AG08395 (cell line): ENCODE measurements at places on chromosomes 2 and 18.

DNA sequence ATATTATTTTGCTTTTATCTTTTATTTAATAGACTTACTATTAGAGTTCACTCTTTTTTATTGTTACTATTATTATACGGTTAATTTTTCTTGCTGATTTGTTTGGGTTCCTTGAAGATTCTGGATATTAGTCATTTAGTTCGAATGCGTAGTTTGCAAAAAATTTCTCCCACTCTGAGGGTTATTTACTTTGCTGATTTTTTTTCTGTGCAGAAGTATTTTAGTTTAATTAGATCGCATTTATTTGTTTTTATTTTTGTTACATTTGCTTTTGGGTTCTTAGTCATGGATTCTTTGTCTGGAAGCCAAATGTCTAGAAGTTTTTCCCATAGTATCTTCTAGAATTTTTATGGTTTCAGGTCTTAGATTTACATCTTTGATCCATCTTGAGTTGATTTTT lies 585.2 kb downstream of the CPS1 start:
- no peak for DNase-seq

- no peak for DNase-seq
Observed at GRCh38 chr2:60957643-60958042, 59.9 kb upstream of the PEX13 start.

DNA sequence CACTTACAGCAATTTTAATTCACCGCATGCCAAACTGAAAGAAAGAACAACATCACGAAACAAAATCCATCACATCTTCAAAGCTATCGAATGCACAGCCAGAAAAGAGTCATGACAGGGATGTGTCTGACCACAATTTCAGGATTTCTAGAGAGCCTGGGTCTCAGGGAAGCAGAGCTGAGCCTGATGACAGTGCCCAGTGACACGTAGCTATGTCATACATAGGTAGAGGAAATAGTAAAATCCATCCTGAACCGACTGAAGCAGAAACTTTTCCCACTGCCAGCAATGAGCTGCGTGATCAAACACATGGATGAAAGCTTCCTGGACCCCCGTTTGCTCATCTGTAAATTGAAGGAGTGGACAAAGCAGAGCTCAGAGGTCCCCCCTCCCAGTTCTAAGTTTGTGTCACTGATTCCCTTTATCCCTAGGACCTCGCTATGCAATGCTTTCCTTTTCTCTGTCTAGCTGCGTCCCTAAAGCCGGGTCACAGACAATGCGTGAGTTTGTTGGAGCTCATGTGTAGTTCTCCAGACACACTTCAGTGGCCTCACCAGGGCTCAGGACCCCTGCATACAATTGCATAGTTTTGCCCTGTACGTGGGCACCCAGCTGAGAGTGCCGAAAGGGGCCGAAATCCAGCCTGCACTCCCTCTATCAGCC lies 37.6 kb downstream of the CCBE1 start:
- peak; percentile 49 for DNase-seq

GRCh38 chr2:234996069-234996940 lies 44.5 kb downstream of the SH3BP4 start:
- DNase-seq: peak; percentile 77

- no peak for DNase-seq
Observed at GRCh38 chr18:48405978-48406377, 3.2 kb downstream of the ZBTB7C start.

GRCh38 chr2:85222792-85223191 lies 89.6 kb downstream of the TCF7L1 start:
- no peak for DNase-seq

DNA sequence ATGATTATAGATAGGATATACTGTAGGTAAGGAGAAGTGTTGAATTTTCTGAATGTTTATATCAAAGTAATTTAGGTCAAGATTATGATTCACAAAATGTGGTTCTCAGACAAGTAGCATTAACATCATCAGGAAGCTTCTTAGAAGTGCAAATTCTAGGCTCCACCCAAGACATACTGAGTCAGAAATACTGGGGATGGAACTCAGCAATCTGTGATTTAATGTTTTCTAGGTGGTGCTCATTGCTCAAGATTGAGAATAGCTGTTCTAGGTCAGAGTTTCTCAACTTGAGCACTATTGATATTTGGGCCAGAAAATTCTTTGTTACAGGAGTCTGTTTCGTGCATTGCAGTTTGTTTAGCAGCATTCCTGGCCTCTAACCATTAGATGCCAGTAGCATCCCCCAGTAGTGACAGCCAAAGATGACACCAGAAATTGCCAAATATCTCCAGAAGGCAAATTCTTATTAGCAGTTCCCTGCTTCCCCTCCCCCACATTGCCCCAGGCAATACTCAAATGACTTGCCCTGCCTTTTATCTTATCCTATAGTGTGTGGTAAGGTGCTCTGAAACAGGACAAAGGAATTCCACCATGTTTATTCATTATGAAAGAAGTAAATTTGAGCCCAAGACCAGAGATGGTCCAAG lies 1001.2 kb downstream of the DPP10 start:
- DNase-seq: no peak

- DNase-seq: no peak
Observed at GRCh38 chr2:65934992-65935629, 499.8 kb upstream of the MEIS1 start.

GRCh38 chr2:178275600-178275999 lies 81.3 kb downstream of the OSBPL6 start:
- DNase-seq: no peak

GRCh38 chr2:9142551-9143263 lies 63.9 kb upstream of the ASAP2 start:
- DNase-seq: peak; percentile 92

GRCh38 chr2:211451642-211452041 lies 895.2 kb downstream of the CPS1 start:
- DNase-seq: no peak

- no peak for DNase-seq
Observed at GRCh38 chr2:227942965-227943364, 71.5 kb downstream of the DAW1 start.

GRCh38 chr18:58716060-58716756 lies 44.9 kb downstream of the MALT1 start:
- no peak for DNase-seq

- no peak for DNase-seq
Observed at GRCh38 chr2:184125867-184126266, 472.5 kb upstream of the ZNF804A start.

DNA sequence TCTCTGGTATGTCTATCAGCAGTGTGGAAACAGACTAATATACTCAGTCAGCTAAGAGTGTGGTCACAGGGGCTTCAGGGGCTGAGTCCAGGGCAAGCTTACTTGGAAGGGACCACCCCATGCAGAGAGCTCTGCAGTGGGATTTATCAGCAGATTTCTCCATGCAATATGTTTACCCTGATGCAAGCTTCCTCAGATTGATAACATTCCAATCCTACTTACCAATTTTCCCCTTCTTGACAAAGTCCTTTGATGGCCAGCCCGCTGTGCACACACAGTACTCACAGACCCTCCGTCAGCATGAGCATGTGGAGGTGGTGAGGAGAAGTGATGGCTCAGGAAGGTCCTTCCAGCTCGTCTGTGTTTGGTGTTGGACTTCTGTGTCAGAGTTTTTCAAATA lies 51.8 kb downstream of the SH3RF3 start:
- no peak for DNase-seq

GRCh38 chr18:33918571-33918970 lies 306.1 kb downstream of the NOL4 start:
- no peak for DNase-seq

DNA sequence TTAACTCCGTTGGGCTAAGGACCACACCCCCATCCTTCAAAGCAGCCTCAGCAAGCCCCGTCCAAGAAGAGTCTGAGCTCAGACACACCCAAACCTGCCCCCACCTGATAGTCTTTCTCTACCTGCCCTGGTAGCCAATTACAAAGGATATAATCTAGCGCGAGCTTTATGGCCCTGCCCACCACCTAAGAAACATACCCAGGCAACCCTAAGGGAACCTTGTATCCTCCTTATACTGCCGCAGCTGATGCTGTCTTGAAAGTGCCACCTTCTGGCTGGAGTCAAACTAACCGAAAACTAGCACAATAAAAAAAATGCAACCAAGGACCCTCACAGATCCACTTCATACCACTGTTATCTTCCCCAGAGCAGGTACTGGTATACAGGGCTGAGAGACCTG lies 628.3 kb upstream of the REG3G start:
- no peak for DNase-seq

- no peak for DNase-seq
Observed at GRCh38 chr2:208034503-208035140, 9.3 kb upstream of the PLEKHM3 start.

GRCh38 chr2:134002391-134002790 lies 251.5 kb upstream of the MGAT5 start:
- no peak for DNase-seq

- no peak for DNase-seq
Observed at GRCh38 chr2:219325657-219326315, 6.8 kb downstream of the RESP18 start.

DNA sequence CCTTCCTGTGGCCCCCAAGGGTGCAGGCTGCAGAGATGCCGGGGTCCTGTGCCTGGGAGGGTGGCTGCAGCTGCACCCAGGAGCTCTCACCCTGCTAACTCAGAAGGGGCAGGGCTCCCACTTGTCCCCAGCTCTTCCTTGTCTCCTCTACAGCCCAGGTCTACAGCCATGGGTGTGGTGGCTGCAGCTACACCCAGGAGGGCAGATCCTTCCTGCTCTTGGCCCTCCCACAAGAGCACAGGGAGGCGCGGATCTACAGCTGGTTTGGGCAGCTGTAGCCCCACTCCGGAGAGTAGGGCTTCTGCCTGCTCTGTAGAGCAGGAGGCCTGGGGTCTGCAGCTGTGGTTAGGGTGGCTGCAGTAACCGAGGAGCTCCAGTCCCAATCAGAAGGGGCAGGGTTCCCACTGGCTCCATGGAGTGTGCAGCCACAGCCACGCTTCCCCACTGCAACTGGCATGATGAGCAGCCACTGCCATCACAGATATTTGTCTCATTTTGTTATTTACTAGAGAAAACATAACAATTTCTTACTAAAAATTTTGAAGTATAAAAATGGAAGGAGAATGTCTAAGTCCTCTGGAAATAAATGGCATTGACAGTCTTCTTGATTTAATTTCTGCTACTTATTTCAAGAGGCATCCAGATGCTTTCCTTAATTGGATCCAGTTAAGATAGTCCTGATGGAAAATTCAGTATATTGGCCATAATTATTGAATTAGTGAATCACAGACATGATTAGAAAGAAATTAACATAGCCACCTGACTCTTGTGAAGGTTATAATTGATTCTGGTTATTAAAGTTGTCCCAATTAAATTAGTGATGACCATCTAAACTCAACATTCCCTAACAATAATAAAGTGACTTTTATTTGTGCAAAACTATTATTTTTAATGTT lies 233.6 kb downstream of the KCNE4 start:
- DNase-seq: no peak

DNA sequence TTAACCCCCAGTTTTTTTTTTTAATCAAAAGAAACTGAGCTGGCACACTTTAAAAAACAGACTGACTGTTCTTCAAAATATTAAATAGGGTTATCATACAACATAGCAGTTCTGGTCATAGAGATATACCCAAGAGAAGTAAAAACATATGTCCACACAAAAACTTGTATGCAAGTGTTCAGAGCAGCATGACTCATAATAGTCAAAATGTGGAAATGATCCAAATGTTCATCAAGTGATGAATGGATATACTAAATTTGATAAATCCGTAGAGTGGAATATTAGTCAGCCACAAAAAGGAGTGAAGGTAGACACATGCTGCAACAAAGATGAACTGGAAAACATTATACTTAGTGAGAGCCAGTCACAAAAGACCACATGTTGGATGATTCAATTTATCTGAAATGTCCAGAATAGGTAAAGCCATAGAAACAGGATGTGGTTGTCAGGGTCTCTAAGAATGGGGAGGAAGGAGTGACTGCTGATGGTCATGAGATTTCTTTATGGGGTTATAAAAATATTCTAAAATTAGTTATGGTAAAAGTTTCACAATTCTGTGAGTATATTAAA lies 5.1 kb downstream of the SMIM21 start:
- no peak for DNase-seq

- DNase-seq: no peak
Observed at GRCh38 chr2:104641786-104642185, 212.1 kb upstream of the POU3F3 start.

GRCh38 chr2:80467262-80467811 lies 162.8 kb upstream of the LRRTM1 start:
- no peak for DNase-seq

DNA sequence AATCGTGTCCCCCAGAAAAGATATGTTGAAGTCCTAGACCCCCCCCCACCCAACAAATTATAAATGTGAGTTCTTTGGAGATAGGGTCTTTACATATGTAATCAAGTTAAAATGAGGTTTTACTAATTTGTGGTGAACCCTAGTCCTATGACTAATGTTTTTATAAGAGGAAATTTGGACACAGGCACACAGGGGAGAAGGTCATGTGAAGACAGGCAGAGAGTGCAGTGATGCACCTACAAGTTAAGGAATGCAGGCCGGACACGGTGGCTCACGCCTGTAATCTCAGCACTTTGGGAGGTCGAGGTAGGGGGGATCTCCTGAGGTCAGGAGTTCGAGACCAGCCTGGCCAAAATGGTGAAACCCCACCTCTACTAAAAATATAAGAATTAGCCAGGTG lies 5.8 kb upstream of the PMAIP1 start:
- no peak for DNase-seq

- DNase-seq: peak; percentile 90
Observed at GRCh38 chr2:207311316-207312005, 145.7 kb upstream of the KLF7 start.

DNA sequence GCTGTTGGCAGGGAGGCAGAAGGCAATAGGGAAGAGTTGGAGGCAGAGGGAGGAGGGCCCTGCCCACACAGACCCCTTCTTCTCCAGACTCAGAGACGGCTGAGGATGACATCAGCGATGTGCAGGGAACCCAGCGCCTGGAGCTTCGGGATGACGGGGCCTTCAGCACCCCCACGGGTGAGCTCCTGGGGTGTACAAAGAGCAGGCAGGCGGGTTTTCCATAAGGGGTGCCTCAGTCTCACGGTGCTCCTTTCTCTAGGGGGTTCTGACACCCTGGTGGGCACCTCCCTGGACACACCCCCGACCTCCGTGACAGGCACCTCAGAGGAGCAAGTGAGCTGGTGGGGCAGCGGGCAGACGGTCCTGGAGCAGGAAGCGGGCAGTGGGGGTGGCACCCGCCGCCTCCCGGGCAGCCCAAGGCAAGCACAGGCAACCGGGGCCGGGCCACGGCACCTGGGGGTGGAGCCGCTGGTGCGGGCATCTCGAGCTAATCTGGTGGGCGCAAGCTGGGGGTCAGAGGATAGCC lies 10.0 kb downstream of the SPEG start:
- no peak for DNase-seq

DNA sequence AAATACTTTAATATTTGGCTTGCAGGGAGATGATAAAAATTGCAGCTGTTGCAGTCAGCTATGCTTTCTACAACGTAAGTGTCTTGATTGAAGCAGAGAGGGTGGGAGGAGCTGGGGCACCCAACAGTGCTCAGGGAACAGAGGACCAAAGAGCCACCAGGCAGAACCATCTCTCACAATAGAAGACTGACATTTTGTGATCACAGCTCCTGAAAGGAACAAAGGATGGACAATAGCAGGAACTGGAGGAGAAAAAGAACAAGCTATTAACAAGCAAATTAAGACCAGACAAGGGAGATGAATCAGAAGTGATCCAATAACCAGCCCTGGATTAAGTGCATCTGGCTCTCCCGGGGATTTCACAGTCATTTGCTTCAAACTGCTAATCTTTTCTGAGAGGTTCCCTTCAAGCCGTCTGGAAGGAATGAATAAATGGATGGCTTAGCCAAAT lies 65.7 kb upstream of the SMAD2 start:
- DNase-seq: peak; percentile 25

GRCh38 chr2:71073475-71073874 lies 5.0 kb downstream of the NAGK start:
- DNase-seq: no peak

GRCh38 chr2:112835536-112836162 lies 930 bp downstream of the IL1B start:
- DNase-seq: no peak
